ENCODE measurements at places on chromosomes 16 and 17. TPM values are rescaled to one million over a fixed set of nuclear protein-coding genes. Genes with fewer than 3 reads are reported as not detected.

DNA sequence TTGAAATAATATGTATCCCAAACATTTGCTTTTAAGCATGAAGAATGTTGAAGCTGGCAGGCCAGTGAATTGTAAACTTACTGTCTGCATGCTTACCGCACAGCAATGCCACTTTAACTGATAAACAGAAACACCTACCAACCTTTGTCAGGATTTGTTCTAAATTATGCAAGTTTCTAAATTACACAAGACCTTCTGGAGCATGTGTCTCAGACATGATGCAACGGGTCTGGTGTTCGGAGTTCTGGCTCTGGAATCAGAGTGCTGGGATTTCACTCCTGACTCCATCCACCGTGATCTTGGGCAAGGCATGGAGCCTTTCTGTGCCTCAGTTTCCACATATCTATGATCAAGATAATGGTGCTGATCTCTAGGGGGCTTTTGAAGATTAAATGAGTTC lies 111.2 kb downstream of the CCT6B start:
- DNase-seq: no peak

DPEP3 gene
- total RNA-seq: not detected

GRCh38 chr16:35908942-35909341 lies 2449.5 kb downstream of the TP53TG3F start:
- DNase-seq: no peak

GPS2 gene
- total RNA-seq: 98.3 TPM

ZSCAN10 gene
- 0.74 TPM for total RNA-seq

DNA sequence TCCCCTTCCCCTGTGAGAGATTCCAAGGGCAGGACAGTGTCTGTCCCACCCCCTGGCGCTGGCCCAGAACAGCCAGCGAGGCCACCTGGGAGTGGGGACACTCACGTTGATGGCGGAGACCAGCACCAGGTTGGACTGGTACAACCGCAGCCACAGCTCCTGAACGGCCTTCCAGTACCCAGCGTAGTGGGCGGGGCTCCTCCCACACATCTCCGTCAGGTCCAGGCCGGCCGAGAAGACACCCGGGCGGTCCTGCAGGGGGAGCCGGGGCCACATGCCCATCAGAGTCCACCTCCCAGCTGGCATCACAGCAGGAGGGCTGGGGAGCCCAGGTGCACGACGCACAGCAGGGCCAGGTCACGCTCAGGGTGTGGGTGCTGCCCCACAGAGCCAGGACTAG lies 7.1 kb downstream of the ECI1 start:
- DNase-seq: no peak

DNA sequence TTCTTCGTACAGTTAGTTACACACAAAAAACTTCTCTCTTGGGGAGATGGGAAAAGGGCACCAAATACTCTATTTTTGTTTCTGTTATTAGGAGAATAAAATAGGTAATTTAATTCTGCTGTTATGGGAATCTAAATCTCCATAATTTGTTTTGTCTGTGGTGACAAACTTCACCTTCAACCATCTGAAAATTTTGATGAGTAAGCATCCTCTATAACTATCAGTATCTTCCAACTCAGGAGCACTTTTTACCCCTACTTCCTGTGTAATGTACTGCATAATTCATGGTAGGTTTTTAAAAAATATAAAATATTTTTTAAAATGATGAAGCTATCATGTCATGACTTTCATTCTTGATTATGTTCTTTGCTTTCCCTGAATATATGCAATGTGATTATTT lies 33.6 kb upstream of the CNTNAP4 start:
- no peak for DNase-seq

DNA sequence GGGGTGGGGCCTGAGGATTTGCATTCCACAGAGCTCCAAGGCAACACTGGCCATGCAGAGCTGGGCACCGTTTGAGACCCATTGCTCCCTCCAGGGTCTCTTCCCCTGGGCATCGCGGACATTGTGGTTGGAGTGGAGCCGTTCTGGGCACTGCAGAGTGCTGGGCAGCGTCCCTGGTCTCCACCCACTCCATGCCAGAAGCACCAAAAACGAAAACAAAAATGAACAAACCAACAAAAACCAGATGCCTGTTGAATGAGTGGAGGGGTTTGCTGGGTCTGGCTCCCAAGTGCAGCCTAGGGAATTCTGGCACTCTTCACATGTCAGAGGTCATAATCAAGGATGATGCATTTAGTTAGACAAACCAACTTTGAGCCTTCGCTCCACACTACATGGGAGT lies 17.9 kb downstream of the WNT9B start:
- no peak for DNase-seq

C17orf107 gene
- 11.1 TPM for total RNA-seq

NDRG4 gene
- 677 TPM for total RNA-seq

GRCh38 chr16:89473136-89473712 lies 17.1 kb downstream of the ANKRD11 start:
- no peak for DNase-seq

CAMKK1 gene
- 41.3 TPM for total RNA-seq

- no peak for DNase-seq
These were observed 2.8 kb downstream of the ST6GALNAC1 start for GRCh38 chr17:76640550-76641380.

- DNase-seq: no peak
These were observed 213.1 kb downstream of the FOXL1 start for GRCh38 chr16:86791287-86792035.

RHBDF1 gene
- total RNA-seq: 25.2 TPM

OR1E2 gene
- not detected for total RNA-seq

DNA sequence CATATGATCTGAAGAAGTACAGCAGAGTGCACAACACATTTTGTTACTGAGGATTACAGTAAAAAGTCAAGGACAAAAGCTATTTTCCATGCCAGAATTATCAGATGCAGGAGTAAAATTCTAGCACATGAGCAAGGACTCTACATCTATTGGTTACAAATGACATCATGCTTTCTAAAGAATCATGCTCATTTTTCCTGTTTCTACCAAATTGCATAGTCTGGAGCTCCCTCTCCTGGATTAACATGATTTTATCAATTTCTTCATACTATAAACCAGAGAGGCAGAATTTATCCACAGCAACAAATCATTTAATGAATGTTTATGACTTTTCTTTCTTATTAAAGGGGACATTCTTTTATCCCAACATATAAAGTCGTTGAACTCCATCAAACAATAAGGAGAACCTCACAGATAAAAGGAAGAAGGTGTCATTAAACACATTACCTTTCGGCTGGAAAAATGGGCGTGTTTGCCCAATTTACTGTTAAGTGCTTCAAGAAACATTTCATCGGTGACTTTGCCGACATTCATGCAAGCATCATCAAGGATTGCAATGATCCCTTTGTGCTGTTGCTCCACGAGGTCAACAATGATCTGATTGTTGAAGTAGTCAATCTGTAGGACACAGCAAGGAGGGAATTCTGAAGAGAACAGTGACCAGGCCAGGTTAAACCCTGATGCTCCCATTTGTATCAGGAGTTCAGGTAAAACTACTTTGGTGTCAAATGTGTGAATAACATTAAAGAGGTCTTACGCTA lies 121.7 kb downstream of the MYO1D start:
- no peak for DNase-seq

GRCh38 chr17:55962951-55963401 lies 190.3 kb upstream of the ANKFN1 start:
- no peak for DNase-seq

DNA sequence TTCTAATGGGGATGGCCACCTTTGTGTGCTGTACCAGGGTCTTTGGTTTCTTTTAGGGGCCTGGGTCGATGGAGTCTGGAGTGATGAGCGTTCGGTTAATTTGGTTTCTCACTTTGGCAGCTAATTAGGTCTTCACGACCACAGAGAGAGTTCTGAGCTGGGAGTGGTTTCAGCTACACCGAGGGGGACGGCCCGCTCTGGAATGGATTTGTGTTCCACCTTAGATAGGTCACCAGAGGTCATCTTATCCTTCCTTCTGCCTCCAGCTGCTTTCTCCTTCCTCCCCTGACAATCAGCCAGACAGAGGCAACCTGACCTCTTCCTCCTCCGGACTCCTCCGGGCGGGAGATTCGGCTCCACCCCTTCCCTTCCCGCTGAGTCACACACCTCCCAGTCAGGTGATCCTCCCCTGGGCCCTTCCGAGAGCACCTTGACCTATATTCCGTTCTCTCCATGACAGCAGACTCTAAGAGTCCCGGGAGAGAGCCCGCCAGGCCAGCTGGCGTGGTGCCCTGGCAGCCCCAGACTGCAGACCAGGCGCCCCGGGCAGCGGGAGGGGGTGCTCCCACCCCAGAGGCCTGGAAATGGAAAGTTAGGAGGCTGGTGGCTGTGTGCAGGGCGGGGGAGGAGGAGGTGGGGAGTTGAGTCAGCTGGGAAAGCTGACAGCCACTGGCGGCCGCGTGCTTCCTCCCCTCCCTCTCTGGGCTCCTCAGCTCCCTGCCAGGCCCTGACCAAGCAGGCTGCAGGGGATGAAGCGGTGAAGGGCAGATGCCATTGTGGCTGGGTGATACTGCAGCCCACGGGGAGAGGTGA lies 44.7 kb downstream of the CHD9 start:
- peak; percentile 79 for DNase-seq

DNA sequence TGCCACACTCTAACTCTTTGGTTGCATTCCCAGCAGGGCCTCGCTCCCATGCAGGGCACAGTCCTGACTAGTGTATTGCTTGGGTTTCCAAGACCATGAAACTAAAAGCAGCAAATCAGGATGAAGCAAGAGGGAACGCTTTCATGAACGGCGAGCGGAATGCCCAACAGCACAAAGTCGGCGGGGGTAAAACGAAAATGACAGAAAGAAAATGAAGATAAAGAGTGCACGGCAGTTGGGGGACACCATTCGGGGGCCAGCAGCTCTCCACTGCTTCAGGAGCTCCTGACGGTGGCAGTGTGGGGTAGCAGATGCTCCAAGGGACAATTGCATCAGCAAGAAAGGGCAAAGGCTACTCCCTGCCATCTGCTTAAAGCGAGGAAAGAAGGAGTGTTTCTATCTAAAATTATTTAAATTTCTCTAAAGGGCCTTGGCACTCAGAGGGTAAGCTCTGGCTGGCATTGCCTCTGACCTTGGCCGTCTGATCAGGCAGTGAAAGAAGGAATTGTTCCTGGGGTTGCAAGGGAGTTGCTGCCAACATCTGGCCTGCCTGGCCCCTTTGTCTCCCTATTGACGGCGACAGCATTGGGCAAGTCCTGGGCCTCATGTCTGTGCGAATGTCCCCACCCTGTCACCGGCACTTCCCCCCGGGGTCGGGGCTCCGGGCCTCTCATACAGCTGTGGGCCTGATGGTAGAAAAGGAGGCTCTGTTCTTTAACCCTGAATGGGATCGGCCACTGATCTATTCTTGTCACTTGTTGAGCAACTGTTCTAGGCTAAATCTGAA lies 138.2 kb downstream of the CMIP start:
- DNase-seq: no peak

SEPTIN12 gene
- 0.96 TPM for total RNA-seq

Measured in glutamatergic neuron (in vitro differentiated cells).